ENCODE measurements at places on chromosomes 16 and 17. TPM values are rescaled to one million over a fixed set of nuclear protein-coding genes. Genes with fewer than 3 reads are reported as not detected.
A peak's percentile ranks its signal among the peaks of the same experiment; 100 is the strongest.

DNA sequence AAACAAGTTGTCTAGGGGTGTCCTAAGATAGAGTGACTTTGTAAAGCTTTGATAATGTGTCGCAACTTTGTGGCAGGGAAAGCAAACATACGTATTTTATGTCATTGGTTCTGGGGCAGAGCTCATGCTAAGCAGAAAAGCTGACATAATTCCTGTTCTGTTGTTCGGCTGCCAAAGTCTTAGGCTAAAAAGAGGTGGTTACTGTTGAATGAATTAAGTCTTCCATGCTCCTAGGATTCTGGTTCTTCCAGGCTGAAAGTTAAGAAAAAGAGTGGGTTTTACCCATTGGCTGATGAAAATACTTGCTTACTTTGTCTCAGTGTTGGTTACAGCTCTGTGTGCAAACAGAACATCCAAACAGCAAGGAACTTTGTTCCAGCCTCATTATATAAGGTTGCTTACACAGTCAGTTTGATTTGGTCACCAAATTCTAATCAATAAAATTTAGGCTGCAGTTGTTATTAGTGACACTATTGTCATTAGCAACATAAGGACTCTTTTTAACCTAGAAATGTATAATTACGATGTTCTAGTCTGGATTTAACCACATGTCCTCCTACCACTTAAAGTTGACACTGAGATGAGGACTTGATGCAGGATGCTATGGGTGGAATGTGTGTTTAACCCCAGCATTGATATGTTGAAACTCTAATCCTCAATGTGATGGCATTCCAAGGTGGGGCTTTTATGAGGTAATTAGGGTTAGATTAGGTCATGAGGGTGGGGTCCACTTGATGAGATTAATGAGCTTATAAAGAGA, 114.0 kb upstream of the GOT2 start:
- no peak for DNase-seq

DNA sequence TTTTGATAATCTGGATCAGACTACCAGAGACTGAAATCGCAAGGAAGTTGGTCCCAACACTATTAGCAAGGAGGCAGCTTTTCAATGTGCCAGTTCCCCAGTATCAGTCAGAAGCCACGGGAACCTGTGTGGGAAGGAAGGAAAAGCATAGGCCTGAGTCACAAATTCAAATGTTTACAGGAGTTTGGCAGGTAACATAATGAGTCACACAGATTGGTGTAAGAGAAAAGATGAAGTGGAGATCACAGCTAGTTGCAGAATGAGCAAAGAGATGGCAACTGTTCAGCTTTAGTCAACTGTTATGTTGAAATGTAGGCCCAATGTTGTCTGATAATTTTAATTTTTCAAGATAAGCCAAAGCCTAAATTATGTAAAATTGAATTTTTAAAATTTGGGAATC, 28.1 kb upstream of the ITGA2B start:
- DNase-seq: peak; percentile 97

DNA sequence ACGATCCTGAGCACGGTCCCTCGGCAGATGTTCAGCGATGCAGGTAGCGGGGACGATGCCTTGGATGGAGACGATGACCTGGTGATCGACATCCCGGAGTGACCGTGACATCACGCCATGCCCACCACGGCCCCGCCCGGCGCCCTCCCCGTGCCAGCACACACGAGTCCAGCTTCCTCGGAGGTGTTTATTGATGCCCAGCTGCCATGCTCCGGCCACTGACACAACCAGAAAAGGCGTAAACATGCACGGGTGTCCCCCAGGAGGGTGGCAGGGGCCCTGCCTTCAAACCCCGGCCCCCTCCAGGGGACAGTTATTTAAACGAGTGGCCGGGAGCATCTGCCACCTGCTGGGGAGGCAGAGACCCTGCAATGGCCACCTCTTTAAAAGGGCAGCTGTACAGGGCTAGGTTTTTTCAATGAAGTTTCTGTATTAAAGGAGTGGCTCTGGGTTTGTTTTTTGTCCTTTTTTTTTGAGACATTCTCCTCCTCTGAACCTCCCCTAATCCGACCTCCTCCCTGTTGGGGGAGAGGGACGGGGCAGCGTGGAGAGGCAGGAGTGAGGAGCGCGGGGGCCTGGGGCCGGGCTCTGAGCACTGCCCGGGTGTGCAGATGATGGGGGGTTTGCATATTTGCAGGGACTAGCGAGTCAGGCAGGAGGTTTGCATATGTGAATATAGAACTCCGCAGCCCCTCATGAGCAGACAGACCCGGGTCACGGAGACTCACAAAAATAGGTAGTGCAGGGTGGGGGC, 5.3 kb downstream of the DOC2A start:
- peak; percentile 31 for DNase-seq

- no peak for DNase-seq
Measured at GRCh38 chr17:72931635-72932034, 160.9 kb downstream of the SLC39A11 start.

- peak; percentile 88 for DNase-seq
Measured at GRCh38 chr17:67441052-67441895, 64.2 kb downstream of the PITPNC1 start.

DNA sequence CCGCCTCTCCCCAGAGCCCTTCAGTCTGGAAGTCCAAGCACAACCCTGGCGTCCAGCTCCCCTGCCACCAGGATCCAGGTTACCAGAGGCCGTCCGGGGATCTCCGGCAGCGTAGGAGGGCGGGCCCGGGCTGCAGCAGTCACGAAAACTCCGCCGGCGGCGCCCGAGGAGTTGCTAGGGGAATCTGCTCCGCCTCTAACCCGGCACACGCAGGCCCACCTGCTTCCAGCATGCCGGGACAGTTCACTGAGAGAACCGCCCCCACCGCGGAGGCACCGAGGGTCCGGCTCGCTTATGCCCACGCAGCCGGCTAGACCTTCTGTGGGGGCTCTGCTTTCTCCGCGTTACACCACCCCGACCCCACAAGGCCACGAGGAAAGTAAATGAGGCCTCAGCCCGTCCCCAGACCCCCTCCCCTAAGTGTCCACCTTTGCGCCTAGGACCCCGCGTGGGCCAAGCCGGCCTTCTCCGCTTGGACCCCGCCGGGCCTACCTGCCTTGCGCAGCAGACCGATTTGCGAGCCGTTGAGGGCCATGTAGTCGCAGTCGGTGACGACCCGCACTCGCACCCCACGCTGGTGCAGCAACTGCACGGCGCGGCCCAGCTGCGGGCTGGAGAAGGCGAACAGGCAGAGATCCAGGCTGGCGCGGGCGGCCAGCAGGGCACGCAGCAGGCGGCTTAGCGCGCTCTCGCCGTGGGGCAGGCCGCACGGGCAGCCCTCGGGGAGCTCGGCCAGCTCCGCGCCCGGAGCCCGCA, 587 bp downstream of the PLD6 start:
- DNase-seq: peak; percentile 21

GRCh38 chr17:81277421-81277820, 17.7 kb downstream of the SLC38A10 start:
- peak; percentile 68 for DNase-seq

- peak; percentile 28 for DNase-seq
Measured at GRCh38 chr17:65723431-65724151, 162.1 kb upstream of the AXIN2 start.

- peak; percentile 2 for DNase-seq
Measured at GRCh38 chr17:34451313-34451712, 88.3 kb upstream of the CCL1 start.

- no peak for DNase-seq
Measured at GRCh38 chr16:55576384-55576783, 9.9 kb downstream of the CAPNS2 start.

- no peak for DNase-seq
Measured at GRCh38 chr17:36726199-36726598, 124.8 kb downstream of the MRM1 start.

- DNase-seq: no peak
Measured at GRCh38 chr17:70205401-70205800, 36.1 kb downstream of the KCNJ2 start.

GRCh38 chr16:87947356-87948118, 3.7 kb upstream of the BANP start:
- no peak for DNase-seq

DNA sequence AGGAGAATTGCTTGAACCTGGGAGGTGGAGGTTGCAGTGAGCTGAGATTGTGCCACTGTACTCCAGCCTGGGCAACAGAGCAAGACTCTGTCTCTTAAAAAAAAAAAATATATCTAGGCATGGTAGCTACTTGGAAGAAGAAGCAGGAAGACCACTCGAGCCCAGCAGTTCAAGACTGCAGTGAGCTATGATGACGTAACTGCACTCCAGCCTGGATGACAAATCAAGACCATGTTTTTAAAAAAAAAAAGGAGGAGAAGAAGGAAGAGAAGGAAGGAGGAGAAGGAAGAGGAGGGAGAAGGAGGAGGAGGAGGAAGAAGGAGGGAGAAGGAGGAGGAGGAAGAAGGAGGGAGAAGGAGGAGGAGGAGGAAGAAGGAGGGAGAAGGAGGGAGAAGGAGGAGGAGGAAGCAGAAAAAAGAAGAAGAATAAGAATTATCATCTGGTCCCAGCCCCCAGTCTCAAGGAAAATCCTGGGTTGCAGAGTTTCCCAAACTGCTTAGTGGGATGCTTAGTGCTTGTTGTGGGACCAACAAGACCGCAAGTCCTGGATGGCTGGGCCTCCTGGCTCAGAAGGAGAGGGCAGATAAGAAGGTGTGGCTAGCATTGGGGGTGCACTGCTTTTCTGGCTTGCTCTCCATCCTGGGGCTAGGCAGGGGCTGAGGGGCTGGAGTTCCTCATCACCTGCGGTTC, 3.7 kb upstream of the DRC7 start:
- peak; percentile 7 for DNase-seq

DNA sequence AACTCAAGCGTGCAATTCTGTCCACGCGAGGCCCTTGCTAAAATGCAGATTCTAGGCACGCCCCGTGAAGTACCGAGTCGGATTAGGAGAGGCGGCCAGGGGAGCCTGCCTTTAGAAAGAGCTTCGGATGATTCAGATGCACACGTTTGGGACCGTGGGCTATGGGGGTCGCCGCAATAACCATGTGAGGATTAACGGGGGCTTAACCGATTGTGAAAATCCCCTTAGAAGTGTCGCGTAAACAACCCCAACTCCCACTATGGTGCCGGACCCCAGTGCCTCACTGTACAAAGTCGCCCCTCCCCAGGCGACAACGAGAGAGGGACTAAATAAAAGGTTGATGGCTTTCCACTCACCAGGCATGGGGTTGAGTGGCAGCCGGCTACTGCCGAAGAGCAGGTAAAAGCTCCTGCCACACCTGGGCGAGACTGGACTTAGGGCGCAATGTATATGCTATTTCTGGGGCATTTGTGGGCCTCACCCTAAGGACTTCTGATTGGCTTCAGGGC, 635 bp upstream of the SP2 start:
- peak; percentile 17 for DNase-seq

GRCh38 chr17:57327176-57327970, 71.0 kb downstream of the MSI2 start:
- no peak for DNase-seq

Gene CHTF18
- 3.1 TPM for total RNA-seq

Gene TPPP3
- total RNA-seq: 0.54 TPM

Gene ABAT
- 4.4 TPM for total RNA-seq

Gene OSGIN1
- 0.90 TPM for total RNA-seq

Gene TP53TG3C
- total RNA-seq: not detected

Gene ZP2
- total RNA-seq: not detected

Gene ARL17A
- total RNA-seq: 2.2 TPM

Gene TNFRSF17
- total RNA-seq: not detected

Gene CCL16
- total RNA-seq: not detected

Gene SHISA6
- not detected for total RNA-seq

Gene CNGB1
- not detected for total RNA-seq

Gene CHAD
- not detected for total RNA-seq
